ENCODE measurements at places on chromosomes 5 and 9.

DNA sequence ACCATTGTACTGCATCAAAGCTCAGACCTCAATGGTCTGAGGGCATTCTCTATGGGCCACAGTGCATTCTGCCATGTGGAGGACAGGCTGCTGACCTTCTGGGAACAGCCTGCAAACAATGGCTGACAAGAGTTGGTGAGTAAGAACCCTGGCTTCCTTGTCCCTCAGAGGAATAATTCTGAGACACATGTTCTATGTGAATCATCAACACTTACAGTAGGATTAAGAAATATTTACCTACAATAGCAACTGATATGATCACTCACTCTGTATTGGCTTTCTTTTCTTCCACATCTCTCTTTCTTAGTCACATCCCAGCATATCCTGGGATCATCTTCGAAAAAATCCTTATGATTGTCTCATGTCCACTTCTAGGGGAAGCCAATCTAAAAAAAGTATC is 306.5 kb upstream of the ITGA1 start:
- no peak for DNase-seq

DNA sequence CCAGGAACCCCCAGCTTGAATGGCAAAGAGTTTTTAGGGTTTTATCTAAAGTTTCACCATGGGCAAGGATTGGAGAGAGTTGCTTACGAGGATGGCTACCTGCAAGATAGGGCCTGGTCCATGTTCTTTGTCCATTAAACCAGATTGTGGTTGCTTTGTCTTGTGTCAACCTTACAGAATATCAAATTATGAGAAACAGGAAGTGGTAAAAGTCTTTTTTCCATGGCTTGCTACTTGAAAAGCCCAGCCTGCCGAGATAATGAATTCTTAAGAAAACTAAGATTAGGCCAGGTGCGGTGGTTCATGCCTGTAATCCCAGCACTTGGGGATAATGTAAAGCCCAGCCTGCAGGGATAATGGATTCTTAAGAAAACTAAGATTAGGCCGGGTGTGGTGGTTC is 24.4 kb downstream of the ZNF474 start:
- DNase-seq: no peak

DNA sequence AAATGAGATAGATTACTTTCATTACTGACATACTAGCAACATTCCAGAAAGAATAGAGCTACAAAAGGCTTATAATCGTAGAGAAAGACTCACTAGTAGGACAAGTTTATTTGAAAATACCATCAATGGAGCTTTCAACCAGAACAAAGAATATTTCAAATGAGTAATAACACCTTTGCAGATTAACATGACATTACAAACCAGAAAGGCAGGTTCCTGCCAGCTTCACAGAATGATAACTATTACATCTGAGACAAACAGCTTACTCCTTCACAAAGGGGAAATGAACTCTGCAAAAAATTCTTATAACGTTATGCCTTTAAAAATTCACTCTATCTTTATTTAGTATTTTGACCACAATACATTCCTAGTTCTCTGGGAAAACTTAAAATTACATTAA is 103.1 kb downstream of the EPB41L4A start:
- DNase-seq: no peak

- DNase-seq: no peak
Measured at GRCh38 chr5:174972291-174972690, 247.9 kb downstream of the MSX2 start.

DNA sequence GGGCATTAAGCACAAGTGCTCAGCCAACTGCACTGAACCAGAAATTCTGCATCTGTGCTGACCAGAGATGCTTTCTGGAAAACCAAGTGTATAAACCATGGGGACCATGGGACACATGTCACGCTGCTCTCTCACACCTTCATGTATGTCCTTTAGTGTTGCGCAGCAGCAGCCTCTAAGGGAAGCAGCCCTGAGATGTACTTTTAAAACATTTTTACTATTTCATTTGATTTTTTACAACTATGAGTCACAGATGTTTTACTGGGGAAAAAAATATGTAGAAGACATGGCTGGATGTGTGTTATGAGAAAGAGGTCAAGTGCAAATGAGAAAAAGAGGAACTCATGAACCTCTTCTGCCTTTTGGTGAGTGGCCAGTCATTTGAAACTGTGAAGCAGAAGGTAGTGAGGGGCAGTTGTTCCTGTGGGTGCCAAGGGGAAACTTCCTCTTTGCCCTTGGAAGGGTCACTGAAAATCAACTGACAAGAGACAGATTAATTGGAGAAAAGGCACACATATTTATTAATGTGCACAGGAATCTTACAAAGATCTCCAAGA is 31.4 kb upstream of the SYK start:
- no peak for DNase-seq

- DNase-seq: no peak
Measured at GRCh38 chr5:137901011-137901817, 12.0 kb downstream of the PKD2L2 start.

- DNase-seq: no peak
Measured at GRCh38 chr9:131608493-131609037, 63.2 kb downstream of the PRRT1B start.

- DNase-seq: no peak
Measured at GRCh38 chr9:83059417-83059816, 3.5 kb downstream of the RASEF start.

DNA sequence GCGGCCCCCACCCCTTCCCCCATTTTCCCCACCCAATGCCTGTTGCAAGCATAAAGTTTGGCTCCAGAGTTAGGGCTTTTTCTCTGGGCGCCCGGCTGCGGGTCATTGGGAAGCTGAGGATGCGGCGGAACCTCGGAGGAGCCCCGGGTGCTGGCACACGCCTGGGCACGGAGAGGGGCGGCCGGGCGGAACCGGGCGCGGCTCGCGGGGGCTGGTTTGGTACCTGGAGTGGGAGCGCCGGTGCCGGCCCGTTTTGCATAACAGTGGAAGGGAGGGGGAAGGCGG is 1.2 kb downstream of the PPARGC1B start:
- DNase-seq: no peak

DNA sequence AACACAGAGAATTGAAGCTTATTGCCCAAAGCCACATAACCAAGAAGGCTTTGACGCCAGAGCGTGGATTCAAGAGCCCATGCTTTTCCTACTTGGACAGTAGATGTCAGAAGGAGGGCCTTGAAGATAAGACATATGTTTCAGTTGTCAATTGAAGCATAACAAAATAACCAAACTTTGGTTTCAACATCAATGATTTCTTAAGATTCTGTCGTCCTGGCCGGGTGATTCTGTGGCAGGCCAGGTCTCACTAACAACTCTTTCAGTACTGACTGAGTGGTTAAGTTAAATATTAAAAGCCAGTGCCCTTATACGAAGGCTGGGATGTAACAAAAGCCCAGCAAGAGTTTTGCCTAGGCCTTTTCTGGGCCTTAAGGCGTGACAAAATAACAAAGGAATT is 94.0 kb downstream of the RCL1 start:
- DNase-seq: no peak

DNA sequence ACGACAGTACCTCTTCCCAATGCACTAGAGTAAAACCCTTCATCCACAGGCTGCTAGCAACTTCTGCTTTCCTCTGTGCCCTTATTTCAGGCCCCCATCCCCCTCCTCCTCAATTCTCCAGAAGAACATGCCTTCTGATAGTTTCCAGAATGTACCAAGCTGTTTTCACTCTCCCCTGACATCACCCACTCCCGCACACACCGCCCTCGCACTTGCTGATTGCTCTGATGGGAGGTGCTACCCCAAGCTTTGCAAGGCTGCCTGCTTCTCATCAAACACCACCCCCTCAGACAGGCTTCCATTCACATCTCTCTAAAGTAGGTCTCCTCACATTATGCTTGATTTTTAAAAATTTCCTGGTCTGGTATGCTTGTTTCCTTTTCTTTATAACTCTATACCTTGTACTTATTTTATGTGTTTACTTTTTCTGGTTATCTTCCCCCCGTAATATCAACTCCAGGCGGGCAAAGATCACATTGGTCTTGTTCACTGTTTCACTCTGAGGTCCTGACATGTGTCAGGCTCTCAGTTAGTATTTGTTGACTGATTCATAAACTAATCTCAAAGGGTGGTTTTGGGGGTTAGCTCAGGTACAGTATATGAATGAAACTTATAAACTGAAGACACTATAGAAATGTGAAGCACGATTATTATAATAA is 91.0 kb upstream of the C9orf72 start:
- no peak for DNase-seq

DNA sequence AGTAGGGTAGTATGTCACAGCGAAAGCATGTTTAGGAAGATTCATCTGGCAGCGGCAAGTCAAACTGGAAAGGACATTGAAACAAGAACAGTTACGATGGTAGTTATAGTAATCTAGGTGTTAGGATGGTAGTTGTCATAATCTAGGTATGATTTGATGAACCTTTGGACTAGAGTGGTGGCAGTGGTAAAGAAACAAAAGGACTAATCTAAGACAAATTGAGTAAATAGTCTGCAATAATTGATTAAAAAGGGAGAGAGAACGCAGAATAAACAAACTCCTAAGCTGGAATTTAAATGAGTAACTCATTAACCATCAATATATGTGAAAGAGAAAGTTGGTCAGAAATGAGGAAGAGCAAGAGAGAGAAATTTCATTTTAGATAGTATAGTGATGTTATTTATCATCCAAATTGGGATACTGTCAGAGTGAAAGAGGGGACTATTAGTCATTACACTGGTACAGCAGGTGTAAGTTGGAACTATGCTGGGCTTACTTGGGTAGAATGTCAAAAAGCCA is 56.8 kb downstream of the MTREX start:
- DNase-seq: no peak

GRCh38 chr9:110918316-110919049 is 119.8 kb downstream of the LPAR1 start:
- DNase-seq: no peak

GRCh38 chr5:32651638-32652037 is 59.5 kb upstream of the NPR3 start:
- DNase-seq: no peak

DNA sequence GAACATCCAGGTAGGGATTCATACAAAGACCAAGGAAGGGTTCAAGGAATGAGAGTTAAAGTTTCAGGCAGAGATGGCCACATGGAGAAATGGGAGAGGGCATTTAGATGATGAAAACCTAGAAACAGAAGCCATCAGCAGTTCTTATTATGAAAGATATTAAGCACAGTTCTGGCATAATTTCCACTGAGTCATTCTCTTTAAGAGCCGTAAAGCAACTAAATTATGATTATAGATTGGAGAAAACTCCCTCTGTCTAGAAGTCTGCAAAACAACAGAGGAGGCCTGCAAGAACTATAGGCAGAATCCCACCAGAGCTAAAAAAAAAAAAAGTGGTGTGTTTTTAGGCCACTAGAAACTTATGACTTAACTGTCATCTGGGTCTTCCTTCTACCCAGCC is 157.1 kb upstream of the MPDZ start:
- DNase-seq: no peak

GRCh38 chr5:151703780-151704179 is 17.1 kb upstream of the SPARC start:
- DNase-seq: no peak

GRCh38 chr9:3401221-3401954 is 124.4 kb downstream of the RFX3 start:
- DNase-seq: no peak

GRCh38 chr5:10493884-10494283 is 52.2 kb downstream of the ROPN1L start:
- no peak for DNase-seq

DNA sequence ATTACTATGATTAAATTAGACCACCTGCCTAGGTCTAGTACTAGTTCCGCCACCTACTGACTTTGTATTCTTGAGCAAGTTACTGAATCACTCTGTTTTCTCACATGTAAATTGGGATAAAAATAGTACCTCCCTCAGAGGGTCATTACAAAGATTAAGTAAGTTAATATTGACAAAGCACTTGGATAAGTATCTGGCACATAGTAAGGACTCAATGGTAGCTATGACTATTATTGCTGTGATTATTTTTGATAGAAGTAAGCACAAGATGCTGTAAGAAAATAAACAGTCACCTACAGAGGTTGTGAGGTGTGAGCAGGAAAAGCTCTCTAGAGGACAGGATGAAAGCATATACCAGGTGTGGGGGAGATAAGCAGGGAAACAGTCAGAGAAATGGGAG is 173.1 kb upstream of the PAPPA start:
- DNase-seq: no peak

- DNase-seq: no peak
Measured at GRCh38 chr9:33263131-33264002, 1.1 kb downstream of the BAG1 start.

- DNase-seq: no peak
Measured at GRCh38 chr9:4424891-4425290, 65.4 kb upstream of the SLC1A1 start.

- DNase-seq: no peak
Measured at GRCh38 chr5:57166276-57166675, 7.6 kb upstream of the GPBP1 start.

DNA sequence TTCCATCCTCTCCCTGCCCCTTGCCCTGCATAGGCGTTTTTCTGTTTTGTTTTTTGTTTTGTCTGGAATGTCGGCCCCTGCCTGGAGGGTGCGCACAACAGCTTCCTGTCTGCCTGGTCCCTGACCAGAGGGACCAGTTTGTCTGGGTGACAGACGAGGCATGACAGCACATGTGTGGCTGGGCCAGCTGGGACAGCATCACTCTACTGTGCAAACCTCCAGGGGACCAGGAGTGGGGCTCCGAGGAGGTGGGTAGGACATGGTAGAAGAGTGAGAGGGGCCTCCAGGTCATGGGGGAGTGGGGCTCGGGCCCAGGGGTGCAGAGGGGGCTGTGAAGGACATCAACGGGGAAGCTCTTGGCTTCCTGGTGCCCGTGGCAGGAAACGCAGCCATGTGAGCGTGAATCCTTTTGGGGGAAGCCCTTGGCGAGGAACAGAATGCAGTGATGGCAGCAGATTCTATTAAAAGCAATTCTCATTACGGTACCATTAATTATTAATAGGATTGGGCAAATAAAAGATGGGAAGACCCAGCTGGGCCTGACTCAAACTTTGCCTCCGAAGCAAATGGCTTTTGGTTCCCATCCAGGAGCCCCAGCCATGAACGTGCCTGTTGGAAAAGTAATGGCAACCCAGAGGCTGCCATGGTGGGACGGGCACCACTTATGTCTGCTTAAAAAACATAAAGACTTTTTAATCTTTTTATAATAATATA is 184.4 kb upstream of the IER5L start:
- DNase-seq: peak; percentile 9

DNA sequence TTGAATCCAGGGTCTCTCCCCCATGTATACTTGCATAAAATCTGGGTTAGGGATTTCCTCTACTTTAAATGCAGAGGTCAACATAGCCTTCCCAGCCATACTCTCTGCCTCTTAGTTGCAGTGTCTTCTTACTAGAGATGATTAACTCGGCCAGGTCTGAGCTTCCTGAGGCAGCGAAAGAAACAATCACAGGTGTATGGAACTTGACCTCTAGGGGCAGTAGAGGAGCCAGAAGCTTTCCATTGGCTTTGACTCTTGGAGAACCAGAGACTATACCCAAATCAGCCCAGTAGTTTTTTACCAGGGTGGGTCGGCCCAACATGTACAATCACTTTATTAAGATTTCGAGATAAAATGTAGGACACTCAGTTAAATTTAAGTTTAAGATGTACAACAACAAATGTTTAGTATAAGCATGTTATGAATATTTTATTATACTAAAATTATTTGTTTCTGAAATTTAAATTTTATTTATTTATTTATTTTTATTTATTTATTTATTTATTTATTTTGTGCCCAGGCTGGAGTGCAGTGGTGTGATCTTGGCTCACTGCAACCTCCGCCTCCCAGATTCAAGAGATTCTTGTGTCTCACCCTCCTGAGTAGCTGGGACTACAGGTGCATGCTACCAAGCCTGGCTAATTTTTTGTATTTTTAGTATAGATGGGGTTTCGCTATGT is 48.0 kb upstream of the DMRT3 start:
- no peak for DNase-seq

GRCh38 chr9:83633255-83633654 is 10.3 kb downstream of the IDNK start:
- no peak for DNase-seq
